ENCODE measurements at places on chromosomes 6 and 20. TPM values are rescaled to one million over a fixed set of nuclear protein-coding genes. Genes with fewer than 3 reads are reported as not detected.

HAO1 gene
- total RNA-seq = not detected

OR2J1 gene
- total RNA-seq = not detected

PAX1 gene
- total RNA-seq = not detected

AVP gene
- total RNA-seq = 1.4 TPM

CLPSL1 gene
- not detected for total RNA-seq

- DNase-seq = peak; percentile 40
Measured at GRCh38 chr6:135116571-135116970, 61.9 kb upstream of the HBS1L start.

DNA sequence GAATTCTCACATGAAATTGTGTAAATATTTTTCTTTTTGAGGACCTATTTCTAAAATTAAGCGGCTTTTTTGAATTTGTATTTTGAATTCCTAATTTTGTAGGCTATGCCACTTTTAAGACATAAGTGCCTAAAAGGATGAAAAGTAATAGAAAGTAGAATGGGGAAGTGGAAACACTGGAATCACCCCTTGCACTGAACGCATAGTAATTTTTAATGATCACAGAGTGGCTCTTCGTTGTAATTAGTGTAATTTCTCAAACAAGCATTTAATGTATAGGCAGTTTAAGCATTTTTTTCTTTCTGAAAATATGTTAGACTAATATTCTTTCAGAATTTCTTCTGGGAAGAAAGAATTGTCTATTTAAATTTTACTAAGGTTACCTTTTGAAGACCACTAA is 73.2 kb downstream of the ARID1B start:
- DNase-seq = no peak

DNA sequence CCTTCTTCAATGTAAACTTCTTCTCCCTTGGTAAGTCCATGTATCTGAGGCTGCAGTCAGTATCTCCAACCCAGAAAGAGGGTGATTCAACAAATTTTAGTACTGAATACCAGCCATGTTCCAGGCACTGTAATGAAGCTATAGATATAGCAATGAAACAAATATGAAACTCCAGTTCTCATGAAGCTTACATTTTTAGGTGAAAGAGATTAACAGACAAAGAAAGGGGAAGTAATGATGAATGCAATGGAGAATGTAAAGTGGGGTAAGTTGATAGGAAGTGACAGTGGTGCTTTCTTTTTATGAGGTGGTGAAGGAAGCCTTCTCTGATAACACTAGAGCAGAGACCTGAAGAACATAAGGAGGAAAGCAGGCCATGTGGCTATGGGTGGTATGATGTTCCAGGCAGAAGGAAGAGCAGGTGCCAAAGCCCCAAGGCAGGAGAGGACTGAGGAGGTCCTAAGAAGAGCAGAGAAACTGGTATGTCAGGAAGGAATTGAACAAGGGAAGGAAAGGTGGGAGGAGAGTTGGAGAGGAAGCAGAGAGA is 143.6 kb downstream of the TFAP2B start:
- DNase-seq = no peak

- DNase-seq = peak; percentile 28
Measured at GRCh38 chr6:35804996-35805736, at the start of gene LHFPL5. TSS of gene LHFPL5 (plus strand) at chr6:35805352. CDS start at chr6:35805671, 319 bp downstream.
